GM12891 (cell line): ENCODE measurements at places on chromosomes 12 and 14.
A peak's percentile ranks its signal among the peaks of the same experiment; 100 is the strongest.

GRCh38 chr12:53186745-53187144 lies 6.0 kb upstream of the CSAD start:
- no peak for DNase-seq

- DNase-seq: no peak
Measured at GRCh38 chr14:51707327-51707726, 55.6 kb downstream of the FRMD6 start.

DNA sequence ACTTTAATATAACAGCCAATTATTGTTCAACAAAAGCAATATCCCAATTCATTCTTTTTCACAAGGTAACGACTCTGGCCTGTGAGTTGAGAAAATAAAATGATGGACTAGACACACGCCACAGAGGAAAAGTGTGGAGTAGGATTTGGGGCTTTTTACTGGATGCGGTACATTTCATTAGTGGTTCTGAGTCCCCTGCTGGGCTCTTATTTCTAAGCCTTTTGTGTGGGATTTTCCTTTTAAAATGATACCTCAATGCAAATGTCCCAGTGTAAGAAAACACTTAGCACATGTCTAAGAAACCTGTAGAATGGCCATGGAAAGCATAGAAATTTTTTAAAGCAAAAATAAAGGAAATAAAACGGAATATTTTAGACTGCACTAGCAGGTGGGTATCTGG lies 73.4 kb downstream of the C12orf42 start:
- no peak for DNase-seq

DNA sequence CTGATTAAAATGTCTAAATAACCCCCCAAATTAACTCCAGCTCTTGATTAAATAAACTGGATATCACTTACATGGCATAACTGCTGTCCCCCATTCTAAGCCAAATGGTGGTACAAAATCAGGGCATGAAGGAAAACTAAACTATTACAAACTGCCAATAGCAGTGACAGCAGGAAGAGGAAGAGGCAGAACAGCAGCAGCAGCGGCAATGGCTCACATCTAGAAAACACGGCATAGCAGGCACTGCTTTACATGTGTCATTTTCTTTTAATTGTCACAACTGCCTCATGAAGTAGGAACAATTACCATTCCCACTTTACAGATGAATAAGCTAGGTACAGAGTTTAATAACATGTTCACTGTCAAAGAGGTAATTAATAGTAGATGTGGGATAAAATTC lies 92.0 kb downstream of the EPS8 start:
- no peak for DNase-seq

GRCh38 chr14:75418850-75419768 lies 8.7 kb upstream of the JDP2 start:
- DNase-seq: peak; percentile 53

DNA sequence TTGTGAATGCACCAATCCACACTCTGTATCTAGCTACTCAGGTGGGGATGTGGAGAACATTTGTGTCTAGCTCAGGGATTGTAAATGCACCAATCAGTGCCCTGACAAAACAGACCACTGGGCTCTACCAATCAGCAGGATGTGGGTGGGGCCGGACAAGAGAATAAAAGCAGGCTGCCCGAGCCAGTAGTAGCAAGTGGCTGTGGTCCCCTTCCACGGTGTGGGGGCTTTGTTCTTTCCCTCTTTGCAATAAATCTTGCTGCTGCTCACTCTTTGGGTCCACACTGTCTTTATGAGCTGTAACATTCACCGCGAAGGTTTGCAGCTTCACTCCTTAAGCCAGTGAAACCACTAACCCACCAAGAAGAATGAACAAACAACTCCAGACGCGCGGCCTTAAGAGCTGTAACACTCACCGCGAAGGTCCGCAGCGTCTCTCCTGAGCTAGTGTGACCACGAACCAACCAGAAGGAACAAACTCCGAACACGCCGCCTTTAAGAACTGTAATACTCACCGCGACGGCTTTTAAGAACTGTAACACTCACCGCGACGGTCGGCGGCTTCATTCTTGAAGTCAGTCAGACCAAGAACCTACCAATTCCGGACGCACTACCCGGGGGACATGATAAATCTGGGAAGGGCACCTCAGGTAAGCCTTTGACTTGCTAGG lies 4.6 kb upstream of the LDHB start:
- no peak for DNase-seq

DNA sequence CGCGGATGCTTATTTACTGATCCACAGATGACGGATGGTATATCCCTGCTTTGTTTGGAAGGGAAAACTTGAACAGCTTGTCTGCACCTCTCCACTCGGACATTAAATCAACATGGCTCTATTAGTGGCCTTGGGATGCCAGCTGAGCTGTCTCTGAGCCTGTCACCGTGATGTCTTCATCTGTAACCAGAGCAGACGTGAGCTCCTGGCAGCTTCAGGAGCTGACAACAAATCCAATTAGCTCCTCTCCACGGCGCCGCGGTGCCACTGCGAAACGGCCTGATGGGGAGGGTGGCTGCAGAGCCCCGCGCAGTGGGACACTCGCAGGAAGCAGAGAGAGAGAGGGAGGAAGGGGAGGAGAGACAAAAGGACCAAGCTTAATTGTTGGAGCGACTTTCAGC lies 112.3 kb downstream of the PAPOLA start:
- DNase-seq: no peak

GRCh38 chr12:51976376-51977160 lies 25.1 kb downstream of the ACVR1B start:
- no peak for DNase-seq

GRCh38 chr12:54040148-54040494 lies 7.3 kb downstream of the HOXC5 start:
- DNase-seq: no peak

- DNase-seq: peak; percentile 32
Measured at GRCh38 chr14:49634547-49635334, at the start of gene DNAAF2. Gene DNAAF2 (minus strand): TSS chr14:49635244. CDS start chr14:49635149, 95 bp downstream.

DNA sequence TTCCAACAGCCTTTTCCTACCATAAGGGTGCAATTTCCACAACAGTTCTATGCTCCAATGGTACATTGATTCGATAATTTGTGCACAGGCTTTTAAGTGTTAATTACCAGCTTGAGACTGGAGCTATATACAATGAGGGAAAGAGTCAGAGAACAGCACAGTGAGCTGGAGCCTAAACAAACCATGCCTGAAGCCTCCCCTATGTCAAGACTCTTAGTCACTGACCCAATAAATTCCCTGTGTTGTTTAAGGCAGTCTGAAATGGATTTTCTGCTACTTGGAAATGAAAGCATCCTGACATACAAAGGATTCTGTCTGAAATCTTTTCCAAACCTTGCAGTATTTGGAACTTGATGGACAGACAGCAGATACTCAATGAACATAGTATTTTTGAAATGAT lies 149.0 kb downstream of the EFCAB11 start:
- no peak for DNase-seq

GRCh38 chr12:92432724-92433441 lies 269.9 kb upstream of the PLEKHG7 start:
- DNase-seq: no peak

DNA sequence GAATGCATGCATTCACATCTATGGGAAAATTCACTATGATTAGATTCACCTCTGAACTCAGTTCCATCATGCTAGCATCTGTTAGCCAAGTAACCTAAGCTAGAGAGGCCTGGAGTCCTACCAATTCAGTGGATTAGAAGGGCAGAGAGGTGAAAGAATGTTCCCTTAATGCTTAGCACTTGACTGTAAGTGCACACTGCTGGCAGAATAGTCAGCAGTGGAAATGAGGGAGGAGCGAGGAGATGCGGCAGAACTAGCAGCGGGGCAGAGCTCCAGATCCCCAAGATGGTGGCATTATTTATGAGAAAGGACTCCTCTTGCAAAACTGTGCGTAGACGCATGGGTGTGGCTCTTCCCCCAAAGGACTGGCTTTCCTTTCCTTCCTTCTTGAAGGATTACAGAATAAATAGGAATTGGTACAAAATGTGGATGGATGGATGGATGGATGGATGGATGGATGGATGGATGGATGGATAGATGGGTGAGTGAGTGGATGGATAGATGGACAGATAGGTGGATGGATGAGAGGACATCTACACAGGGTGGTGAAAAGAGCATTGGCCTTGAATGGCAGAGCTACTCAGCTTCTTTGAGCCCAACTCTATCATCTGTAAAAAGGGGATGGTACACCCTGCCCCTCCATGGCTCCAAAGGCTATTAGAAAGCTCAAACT lies 227.2 kb downstream of the CHST11 start:
- no peak for DNase-seq

GRCh38 chr12:26770239-26771070 lies 62.5 kb downstream of the ITPR2 start:
- no peak for DNase-seq

GRCh38 chr14:50607181-50607580 lies 47.2 kb downstream of the ATL1 start:
- no peak for DNase-seq

DNA sequence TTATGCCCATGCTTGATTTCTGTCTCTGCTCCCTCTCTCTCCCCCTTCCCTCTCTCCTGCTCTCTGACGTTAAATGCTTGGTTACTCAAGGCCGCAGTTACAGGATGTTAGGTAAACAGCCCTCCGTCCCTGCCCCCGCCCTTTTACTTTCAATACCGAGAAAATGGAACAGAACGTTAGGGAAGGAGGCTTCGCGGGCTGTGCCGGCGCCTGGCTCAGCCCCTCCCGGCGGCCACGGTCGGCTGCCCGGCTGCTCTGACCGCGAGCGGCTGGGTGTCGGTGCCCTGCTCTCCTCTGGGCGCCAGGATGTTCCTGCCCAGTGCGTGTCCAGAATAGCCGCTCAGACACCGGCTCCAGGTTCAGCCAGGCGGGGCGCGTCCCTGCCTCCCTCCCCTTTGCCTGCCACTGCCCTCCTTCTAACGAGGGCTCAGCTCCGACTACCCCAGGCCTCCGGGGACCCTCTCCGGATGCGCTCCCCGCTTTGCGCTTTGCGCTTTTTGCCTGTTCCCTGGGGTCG lies 166.1 kb downstream of the ADCK1 start:
- DNase-seq: peak; percentile 53

- DNase-seq: no peak
Measured at GRCh38 chr12:42084522-42084921, 60.2 kb downstream of the GXYLT1 start.

DNA sequence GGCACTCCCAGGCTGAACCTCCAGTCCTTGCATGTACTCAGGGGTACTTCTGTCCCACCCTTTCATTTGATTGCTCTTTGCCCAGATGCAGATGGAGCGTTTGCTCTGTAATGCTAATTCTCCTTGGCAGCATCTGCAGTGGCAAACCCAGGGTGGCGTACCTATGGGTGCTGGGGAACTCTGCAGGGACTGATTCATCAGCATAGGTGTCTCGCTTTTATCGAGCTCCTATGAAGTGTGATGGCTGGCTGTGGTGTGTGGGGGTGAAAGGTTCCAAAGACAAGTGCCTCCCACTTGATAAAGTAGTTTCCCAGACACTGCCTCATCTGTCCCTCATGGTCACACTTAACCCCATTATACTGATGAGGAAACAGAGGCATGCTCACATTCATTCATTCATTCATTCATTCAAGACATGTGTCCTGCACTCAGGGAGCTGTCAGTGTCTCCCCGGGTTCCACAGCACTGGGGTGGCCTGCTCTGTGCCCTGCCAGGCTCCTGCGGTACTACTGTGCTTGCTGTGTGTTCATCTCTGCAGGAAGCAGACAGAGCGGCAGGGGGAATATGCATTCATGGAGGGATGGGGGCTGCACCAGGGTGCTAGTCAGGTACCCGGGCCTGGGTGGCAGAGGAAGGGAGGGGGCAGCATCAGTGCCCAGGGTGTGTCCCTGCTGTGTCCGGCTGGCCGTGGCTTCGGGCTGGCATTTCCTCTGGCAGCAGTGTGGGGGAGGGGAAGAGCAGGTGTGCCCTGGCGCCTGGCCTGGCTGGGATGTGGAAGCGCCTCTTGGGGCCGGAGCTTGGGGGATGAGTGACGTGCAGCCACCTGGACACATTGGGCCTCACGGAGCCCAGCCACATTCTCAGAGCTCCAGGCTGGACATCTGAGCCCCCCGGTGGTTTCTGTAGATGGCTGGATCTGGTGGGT lies 110.9 kb downstream of the TSPAN9 start:
- no peak for DNase-seq

DNA sequence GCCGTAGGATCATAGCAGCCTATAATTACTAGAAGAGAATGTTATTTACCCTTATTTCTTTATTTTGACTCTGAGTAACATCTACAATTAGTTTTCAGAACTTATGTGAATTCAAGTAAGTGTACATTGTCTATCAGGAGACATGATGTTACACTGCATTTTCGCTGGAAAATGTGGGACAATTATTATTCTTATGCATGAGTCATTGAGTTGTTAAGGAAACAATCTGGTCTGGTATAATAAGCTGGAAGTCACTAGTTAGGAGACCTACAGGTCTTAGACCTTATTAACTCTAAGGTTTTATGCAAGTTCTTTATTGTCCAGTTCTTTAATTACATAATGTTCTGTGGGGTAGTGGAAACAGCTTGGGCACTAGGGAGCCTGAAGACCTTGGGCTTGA lies 5.8 kb downstream of the KTN1 start:
- no peak for DNase-seq

DNA sequence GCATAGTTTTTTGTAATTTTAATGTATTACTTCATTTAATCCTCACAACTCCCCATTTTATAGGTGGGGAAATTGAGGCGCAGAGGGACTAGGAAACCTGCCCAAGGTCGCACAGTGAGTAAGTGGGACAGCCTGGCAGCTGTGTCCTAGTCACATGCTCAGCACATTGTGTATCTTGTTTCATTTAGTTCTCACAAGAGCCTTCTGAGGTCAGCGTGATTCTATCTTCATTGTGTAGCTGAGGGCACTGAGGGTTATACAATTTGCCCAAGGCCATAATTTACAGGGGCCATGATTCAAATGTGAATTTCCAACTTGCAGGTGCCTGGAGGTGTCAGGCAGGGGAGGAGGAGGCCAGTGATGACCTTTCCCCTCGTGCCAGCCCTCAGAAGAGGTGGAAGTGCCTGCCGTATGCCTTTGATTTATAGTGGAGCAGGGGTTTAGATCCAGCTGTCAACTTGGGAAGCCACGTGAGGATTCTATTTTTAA lies 30.3 kb upstream of the SMOC1 start:
- no peak for DNase-seq

- DNase-seq: no peak
Measured at GRCh38 chr12:48422060-48422459, 50.3 kb upstream of the ANP32D start.

GRCh38 chr12:117481470-117481869 lies 120.0 kb upstream of the NOS1 start:
- no peak for DNase-seq

DNA sequence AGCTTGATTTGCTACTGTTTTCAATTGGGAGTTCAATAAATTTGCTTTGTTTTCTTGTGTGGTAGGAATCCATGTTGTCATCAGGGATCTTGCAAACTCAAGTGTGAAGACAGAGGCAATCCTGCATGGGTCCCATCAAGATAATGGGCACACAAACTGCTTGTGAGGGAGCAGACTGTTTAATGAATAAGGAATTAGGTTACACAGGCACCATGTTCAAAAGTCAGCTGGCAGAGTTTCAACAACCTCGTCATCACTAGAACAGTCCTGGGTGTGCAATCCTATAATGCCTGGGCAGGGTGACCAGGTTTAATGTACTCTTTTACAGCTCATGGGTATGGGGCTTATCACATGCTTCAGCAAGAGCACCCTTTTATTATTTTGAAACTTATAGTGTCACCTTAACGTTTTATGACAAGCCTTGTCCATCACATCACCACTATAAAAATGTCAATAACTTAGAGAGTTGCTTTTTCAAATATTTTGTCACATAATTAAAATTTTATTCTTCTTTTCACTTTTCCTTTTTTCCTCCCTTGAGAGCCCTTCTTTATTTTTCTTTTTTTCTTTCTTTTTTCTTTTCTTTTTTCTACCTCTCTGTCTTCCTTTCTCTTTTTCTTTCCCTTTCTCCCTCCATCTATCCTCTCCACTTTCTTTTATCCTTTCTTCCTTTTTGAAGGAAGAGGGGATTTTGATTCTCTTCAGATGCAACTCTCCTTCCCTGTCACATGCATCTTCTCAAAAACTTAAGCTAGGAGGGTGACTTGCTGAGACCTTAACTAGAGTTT lies 252.2 kb upstream of the ATP2B1 start:
- DNase-seq: no peak
